ENCODE measurements at places on chromosomes 4 and X. TPM values are rescaled to one million over a fixed set of nuclear protein-coding genes. Genes with fewer than 3 reads are reported as not detected.

EFHC2 gene
- total RNA-seq = 3.2 TPM

HPGDS gene
- total RNA-seq = 0.98 TPM

GLOD5 gene
- not detected for total RNA-seq

RADX gene
- total RNA-seq = 5.4 TPM

MAGEC1 gene
- not detected for total RNA-seq

RBM46 gene
- total RNA-seq = not detected

SOX3 gene
- not detected for total RNA-seq

RBM3 gene
- total RNA-seq = 148 TPM

GLRA2 gene
- total RNA-seq = not detected

FAM156B gene
- total RNA-seq = 18.7 TPM

H2BW2 gene
- total RNA-seq = not detected
